ENCODE measurements at places on chromosomes 16 and 17.

DNA sequence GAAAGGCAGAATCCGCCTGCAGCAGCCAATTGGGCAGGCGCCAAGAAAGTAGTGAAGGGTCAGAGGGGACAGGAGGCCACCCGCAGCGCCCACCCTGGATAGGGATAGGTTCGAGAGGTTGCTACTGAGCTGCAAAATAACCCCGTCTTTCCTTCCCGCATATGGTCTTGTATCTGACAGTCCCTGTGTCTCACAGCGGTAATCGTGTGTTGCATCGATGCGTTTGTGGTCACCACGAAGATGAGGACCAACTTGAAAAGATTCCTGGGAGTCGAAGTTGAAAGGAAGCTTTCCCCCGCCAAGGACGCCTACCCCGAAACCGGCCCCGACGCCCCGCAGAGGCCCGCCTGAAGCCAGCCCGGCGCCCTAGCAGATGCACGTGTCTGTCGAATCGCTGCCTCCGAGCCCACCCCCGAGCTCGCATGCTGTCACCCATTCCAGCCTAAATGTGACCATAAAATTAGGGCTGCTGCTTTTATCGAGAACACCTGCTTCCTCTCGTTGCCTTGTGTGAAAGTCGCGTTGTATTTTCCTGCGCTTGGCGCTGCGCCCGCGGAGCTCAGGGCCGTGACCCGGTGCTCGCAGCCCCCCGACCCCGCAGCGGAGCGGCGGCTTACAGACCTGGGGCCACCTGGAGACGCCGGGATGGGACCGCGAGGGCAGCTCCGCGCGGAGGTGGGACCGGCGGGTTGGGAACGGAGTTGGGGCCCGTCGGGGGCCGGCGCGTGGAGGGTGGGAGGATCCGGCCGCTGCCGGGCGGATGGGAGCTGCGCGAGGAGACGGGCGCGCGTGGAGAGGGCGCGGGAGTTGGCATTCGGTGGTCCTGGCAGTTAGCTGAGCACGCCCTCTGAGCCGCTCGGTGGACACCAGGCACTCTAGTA is at the start of gene CMTM2:
Gene CMTM2, plus strand, starts transcription at position 813 of the 881 bp plus-strand sequence. CDS start 145 bp downstream, outside the sequence.
- no peak for DNase-seq

DNA sequence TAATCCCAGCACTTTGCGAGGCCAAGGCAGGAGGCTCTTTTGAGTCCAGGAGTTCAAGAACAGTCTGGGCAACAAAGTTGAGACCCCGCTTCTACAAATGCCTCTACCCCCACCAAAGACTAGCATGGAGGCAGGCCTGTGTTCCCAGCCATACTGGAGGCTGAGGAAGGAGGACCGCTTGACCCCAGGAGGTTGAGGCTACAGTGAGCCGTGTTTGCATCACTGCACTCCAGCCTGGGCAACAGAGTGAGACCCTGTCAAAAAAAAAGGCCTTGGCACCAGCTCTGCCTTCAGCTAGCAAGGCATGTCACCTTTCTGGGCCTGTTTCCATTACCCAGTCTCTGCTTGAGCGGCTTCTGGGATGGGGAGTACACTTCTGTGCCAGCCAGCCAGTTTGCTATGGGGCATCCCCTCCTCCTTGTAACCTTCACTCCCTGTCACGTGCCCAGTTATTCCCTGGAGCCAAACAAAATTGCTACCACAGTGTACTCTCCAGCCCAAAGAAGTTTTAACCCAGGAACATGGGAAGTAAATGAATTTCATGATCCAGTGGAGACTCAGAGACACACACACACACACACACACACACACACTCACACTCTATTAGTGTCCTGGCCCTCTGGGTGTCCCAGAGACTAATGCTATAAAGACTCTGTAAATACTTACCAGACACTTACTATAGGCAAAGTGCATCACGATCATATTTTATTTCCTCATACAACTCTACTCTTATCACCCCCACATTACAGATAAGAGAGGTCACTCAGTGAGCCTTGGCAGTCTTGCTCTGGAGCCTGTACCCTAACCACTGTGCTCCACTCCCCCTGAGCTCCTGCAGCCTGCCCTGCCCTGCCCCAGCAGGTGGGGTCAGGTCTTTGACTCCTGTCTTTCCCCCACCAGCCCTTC is 2.5 kb downstream of the CISD3 start:
- DNase-seq: no peak

DNA sequence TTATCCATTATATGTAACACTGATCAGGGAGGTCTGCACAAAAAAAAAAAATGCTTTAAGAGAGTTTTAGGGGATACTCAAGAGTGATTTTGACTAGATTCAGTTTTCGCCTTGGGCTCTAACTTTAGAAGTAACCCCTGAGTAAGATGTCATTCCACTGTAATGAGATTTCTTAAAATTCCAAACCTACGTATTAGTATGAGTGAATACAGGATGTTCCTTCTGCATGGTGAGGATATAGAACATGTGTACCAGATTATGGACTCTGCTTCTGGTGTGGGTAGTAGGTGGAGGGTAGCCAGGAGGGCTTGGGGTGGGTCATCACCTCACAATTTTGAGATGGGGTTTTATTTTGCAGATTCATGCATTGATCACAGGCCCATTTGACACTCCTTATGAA is 4.3 kb downstream of the UBE2Z start:
- no peak for DNase-seq

DNA sequence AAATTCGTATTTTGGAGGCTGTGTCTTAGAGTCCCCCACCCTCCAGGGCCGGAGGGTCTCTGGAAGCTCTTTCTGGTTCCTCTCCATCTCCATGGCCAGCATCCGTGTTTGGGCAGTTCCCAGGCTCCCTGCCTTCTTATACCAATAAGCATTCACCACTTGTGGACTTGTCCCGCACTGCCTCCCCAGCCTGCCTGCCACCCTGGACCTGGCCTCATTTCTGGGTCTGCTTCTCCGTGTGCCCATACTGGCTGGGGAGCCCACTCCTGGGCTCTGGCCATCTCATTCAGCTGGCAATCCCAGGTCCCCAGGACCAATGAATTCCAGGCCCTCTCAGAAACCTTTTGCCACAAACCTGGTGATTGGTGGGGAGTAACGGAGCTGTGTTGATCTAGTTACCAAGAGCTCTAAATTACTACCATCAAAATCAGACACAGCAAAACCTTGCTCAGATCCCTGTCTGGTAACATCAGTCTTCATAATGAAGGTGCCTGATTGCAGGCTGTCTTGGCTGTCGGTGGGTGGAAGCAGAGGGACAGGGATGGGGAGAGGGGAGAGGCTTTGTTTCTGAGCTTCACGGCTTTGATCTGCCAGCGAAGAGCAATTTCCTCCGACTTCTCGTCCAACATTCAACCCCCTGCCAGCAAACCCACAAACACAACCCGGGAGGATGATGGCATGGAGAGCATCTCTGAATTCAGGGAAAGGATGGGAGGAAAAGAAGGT is 27.7 kb upstream of the CRHR1 start:
- no peak for DNase-seq

- DNase-seq: no peak
These were observed 22.2 kb downstream of the SEC14L1 start for GRCh38 chr17:77163001-77163400.

- no peak for DNase-seq
These were observed 2.4 kb upstream of the B9D1 start for GRCh38 chr17:19364699-19365498.

- DNase-seq: no peak
These were observed 11.7 kb downstream of the COL1A1 start for GRCh38 chr17:50189550-50190292.

GRCh38 chr17:40547785-40548478 is 17.3 kb downstream of the CCR7 start:
- DNase-seq: no peak

GRCh38 chr16:67248073-67248400 is 742 bp upstream of the SLC9A5 start:
- DNase-seq: no peak

GRCh38 chr17:58960068-58960467 is 146.6 kb downstream of the TRIM37 start:
- DNase-seq: peak; percentile 21

DNA sequence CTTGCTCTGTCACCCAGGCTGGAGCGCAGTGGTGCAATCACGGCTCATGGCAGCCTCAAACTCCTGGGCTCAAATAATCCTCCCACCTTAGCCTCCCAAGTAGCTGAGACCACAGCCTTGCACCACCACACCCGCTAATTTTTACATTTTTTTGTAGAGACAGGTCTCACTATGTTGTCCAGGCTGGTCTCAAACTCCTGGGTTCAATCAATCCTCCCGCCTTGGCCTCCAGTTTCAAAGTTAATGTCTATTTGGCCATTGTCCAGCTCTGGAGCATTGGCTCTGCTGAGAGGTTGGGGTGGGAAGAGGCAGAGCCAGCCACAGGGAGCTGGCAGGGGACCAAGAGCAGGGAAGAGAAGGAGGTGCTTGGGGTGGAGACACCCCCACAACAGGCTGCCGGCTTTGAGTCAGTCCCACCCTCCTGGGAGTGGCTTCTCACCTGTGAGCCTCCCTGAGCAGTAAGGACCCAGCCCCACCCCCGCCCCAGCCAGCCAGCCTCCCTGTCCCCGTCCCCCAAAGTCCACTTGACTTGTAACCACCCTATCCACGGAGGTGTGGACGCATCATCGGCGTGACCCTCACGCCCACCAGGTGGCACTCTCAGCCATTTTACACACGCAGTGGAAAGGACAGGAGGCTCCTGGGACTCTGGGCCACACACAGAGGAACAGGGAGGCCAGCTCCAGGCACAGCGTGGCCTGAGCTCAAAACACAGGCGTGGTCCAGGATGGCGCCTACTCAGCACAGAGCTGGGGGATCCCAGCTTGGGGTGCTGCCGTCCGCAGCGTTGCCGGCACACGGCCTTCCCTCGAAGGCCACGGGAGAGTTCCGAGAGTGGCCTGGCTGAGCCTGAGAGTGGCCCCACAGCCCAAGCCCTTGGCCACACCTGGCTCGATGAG is 22.8 kb upstream of the PVALEF start:
- peak; percentile 52 for DNase-seq

GRCh38 chr17:2416010-2416734 is 15.3 kb upstream of the MNT start:
- DNase-seq: peak; percentile 89
